ENCODE measurements at places on chromosomes 7 and 10. TPM values are rescaled to one million over a fixed set of nuclear protein-coding genes. Genes with fewer than 3 reads are reported as not detected.

ABCB4 gene
- total RNA-seq: 0.47 TPM

DNA sequence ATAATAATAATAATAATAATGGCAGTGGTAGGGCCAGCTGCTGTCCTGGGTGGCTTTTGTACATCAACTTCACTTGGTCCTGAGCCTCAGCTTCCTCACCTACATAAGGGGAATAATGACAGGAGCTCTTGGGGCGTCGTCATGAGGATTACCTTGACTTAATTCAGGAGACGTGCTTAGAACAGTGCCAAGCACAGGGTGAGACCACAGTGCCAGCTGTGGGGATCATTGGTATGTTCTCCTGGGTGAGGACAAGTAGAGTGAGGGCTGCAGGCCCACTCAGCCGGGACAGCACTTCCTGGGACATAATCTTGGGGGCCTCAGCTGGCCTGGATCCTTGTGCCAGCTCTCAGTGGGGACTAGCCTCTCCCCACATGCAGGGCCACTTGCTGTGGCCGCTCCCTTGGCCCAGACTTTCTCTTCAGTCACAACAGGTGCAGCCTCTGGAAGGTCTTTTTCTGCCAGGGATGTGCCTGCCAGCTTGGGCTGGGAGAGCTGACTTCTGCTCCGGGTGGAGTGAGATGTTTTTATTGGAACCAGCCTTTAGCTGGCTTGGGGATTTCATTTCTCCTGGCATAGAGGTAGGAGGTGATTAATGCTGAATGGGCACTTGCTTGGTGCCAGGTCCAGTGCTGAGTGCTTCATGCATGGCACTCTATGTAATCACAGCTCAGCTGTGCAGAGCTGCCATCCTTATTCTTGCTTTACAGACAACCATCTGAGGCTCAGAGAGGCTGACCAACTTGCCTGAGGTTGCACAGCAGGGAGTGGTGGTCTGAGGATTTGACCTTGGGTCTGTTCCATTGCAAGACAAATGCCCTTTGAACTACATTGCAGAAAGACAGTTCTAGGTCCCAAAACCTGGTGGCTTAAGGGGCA is 45.3 kb downstream of the TSPAN15 start:
- no peak for DNase-seq

DNA sequence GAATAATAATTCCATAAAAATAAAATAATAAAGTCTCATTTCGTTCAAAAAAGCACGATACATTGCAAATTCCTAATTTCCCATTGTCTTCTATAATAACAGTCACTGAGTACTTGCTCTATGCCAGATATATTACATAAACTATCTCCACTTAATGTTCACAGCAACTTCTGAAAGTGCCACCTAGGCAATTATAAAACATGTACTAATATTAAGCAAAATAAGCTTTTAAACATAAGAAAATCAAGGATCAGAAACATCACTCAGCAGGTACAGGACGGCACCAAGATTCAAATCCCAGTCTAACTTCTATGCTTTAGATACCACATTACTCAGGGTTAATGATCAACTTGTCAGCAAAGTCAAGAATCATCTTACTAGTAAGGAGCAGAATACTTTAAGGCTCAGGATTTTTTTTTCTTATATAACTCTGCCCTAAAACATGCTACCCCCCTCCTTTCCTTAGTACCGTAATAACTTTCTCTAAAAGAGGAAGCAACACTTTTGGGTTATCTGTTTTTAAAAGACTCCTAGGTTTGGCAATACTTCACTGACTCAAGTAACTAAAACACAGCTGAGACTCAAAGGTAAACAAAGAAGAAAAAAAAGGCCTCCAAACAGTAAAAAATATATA is 51.3 kb downstream of the USP6NL start:
- DNase-seq: no peak

- DNase-seq: no peak
Observed at GRCh38 chr10:31635009-31635408, 293.6 kb downstream of the ARHGAP12 start.

GRCh38 chr7:65746398-65746669 is 126.5 kb upstream of the VKORC1L1 start:
- DNase-seq: no peak
